ENCODE measurements at places on chromosomes 2 and 18.

DNA sequence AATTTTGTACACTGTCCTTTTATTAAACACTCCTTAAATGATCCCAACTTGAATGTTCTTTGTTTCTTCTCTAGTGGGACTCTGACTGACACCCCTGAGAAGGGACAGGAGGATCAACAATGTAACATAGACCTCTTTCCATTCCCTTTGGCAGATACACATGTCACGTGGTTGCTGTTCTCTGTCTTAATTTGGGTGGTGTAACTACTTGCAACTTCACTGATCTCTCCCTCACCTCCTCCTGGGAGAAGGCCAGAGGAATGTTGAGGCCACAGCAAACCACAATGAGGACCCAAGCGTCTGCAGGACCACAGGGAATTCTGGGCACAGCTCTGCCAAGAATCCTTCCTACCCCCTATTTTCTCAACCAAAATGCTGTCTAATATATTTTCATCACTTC, 205.6 kb downstream of the RTP5 start:
- no peak for DNase-seq

DNA sequence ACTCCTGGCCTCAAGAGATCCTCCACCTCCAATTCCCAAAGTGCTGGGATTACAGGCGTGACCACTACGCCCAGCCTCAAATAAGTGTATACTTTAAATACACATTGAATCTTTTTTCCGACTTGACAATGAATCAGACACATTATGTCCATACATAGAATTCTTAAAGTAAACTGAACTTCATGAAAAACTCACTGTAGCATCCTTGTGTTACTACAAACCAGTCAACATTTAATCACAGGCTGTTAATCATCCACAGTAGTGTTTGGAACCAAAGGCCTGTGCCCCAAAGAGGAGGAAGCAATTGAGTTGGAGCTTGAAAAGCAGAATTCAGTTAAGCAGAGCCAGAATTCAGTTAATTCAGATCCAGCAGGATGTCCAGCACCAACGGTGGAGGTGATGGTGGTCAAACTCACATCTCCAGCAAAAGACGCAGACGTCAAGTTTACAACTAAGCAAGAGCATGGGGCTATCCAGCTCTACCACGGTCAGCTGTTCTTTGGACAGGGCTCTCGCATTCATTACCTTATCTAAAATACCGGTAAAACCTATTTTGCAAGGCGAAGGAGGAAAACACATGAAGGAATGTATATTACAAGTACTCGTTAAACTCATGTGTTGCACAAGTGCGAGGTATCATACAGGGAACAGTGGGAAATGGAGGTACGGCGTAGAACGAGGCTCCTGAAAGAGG, 1.2 kb downstream of the SLC39A6 start:
- no peak for DNase-seq

DNA sequence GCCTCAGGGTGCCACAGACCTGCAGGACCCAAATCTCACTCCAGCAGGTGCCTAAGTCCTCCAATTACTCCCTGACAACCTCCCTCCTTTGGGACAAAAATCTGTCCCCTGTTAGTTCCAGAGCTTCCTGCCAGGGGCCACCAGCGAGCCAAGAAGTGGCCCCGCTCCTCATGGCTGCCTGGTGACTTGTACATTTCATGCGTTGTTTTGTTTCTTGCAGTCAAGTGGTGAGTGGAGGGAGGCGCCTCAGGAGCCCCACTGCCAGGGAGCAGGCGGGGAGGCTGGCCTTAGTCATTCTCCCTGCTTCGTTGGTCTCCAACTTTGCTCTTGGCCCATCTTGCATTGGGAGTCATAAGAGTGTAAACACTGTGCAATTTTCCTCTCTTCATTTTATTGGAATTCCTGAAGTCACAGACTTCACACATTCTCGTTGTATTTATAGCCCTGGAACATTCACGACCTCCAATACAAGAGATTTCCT, 81.3 kb downstream of the KCNF1 start:
- DNase-seq = no peak

GRCh38 chr18:58208207-58208932, 164.3 kb downstream of the NEDD4L start:
- no peak for DNase-seq

DNA sequence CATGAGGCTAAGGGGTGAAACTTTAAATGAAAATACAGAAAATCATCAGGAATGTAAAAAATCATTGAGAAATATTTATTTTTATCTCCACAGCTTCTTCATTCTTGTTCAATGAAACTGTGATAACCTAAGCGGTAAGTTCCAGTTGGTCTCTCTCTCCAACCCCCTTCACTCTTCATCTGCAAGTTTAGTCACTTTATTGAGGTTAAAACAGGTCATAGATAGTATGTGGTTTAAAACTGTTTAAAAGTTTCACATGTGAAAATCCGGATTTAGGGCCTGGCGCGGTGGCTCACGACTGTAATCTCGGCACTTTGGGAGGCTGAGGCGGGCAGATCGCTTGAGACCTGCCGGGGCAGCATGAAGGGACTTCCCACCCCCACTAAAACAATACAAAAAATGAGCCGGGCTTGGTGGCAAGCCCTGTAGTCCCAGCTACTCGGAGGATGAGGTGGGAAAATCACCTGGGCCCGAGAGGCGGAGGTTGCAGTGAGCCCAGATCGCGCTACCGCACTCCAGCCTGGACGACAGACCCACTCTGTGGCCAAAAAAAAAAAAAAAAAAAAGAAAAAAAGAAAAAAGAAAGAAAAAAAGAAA, 1.6 kb upstream of the PHLPP1 start:
- no peak for DNase-seq

- DNase-seq = no peak
Measured at GRCh38 chr18:38115201-38115600, 549.6 kb upstream of the CELF4 start.

GRCh38 chr2:132915812-132916549, 246.0 kb upstream of the LYPD1 start:
- DNase-seq = no peak

GRCh38 chr18:62631173-62631572, 84.2 kb upstream of the PHLPP1 start:
- no peak for DNase-seq

GRCh38 chr2:44267796-44268648, 7.3 kb upstream of the SLC3A1 start:
- no peak for DNase-seq

DNA sequence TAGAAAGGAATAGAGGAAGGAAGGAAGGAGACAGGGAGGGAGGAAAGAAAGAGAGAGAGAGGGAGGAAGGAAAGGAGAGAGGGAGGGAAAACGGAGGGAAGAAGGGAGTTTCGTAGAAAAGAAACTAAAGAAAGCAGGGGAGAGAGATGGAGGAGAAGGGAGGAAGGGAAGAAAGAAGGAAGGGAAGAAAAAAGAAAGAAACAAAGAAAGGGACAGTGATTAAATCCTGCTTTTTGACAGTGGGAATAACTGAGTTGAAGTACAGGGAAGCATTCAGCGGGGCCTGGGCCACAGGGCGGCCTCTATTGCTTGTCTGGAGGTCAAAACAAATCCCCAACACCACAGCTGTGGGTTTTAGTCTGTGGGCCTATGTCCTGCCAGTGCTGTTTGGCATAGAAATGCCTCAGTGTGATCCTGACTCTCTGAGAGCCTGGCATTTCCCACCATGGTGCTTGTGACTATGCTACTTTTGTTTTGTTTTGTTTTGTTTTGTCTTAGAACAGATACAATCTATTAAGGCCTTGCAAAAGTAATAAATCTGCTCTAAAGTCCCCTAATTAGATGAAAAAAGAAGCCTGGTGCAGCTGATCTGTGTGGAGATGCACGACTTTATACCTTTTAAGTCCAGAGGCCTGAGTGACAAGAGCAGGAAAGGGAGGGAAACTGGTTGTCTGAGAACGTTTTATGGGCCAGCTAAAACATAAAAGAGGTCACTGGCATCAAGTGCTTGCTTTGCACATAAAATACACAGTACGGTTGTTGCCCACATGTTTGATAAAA, 40.0 kb downstream of the IL1RL2 start:
- DNase-seq = no peak

- no peak for DNase-seq
Measured at GRCh38 chr2:134173338-134174016, 80.4 kb upstream of the MGAT5 start.

- no peak for DNase-seq
Measured at GRCh38 chr2:175372704-175373701, 191.5 kb upstream of the ATP5MC3 start.

DNA sequence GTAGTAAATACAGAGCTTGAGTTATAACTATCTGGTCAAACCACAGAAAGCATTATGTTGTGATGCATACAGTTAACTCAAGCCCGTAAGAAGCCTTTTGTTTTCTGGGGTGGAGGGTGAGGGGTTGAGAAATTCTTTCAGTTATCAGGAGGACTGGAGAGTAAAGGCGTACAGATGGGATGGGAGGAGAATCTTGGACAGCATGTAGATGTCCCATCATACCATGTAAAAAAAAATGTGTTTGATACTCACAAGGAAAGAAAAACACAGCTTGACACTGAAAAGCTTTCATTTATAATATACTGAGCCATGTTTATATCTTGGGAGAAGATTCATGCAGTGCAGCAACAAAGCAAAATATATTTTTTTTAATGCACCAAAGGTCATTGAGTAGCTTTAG, 12.4 kb downstream of the CCBE1 start:
- DNase-seq = no peak

GRCh38 chr18:62716619-62717168, 1.4 kb downstream of the PHLPP1 start:
- no peak for DNase-seq

GRCh38 chr2:73031095-73031678, 40.3 kb downstream of the SFXN5 start:
- no peak for DNase-seq

- no peak for DNase-seq
Measured at GRCh38 chr18:56107821-56108477, 520.0 kb upstream of the TCF4 start.

DNA sequence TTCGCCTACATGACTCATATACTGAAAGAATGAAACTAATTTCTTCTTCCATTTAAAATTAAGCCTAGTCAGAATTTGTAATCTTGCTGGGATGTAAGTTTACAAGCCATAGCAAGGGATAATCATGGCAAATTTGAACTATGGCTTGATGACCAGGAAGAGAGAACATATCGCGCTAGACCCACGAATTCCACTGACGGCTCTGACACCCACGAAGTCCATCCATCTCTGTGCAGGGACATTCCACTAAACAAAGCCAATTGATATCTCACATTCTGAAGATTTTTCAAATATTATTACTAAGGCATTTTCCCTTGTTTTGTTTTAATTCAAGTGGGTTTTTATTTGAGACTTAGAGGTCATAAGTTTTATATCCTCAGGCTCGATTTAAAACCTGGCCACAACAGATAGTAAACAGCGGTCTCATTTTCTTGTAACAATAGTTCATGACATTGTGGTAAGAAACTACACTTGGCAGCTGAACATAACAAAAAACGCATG, 113.0 kb downstream of the QPCT start:
- no peak for DNase-seq

DNA sequence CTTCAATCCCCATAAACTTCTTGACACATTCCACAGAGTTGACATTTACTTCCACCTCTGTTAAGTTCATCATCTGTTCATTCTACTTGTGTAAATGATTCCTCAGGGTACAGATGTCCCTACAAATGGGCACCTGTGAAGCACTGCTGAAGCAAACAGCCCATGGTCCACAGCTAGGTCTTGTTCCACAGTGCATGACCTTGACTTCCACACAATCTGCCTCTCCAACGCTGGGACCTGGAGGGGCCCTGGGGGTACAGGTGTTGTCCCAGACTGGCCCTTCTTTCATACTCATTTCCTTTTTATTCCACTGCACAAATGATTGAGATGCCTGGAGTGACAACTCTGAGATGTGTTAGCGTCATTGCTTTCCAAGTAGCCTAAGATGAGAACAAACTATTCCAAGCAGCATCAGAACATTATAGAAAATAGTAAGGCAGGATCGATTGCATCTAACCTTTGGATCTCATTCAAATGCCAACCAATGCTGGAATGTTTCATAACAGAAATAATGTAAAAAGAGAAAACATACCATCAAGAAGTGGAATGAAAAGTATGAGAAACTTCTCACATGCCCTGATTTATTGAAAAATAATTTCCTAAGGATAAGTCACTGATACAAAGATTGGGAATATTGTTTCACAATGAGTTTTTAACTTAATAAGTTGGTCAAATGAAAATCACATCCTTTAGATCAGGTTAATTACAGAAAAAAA, 31.2 kb downstream of the PIEZO2 start:
- DNase-seq = no peak

- DNase-seq = no peak
Measured at GRCh38 chr2:219174146-219174545, 2.6 kb downstream of the CNPPD1 start.

GRCh38 chr2:196449083-196449482, 190.4 kb upstream of the CCDC150 start:
- DNase-seq = no peak

- no peak for DNase-seq
Measured at GRCh38 chr2:200335657-200336056, 29.2 kb downstream of the SPATS2L start.

DNA sequence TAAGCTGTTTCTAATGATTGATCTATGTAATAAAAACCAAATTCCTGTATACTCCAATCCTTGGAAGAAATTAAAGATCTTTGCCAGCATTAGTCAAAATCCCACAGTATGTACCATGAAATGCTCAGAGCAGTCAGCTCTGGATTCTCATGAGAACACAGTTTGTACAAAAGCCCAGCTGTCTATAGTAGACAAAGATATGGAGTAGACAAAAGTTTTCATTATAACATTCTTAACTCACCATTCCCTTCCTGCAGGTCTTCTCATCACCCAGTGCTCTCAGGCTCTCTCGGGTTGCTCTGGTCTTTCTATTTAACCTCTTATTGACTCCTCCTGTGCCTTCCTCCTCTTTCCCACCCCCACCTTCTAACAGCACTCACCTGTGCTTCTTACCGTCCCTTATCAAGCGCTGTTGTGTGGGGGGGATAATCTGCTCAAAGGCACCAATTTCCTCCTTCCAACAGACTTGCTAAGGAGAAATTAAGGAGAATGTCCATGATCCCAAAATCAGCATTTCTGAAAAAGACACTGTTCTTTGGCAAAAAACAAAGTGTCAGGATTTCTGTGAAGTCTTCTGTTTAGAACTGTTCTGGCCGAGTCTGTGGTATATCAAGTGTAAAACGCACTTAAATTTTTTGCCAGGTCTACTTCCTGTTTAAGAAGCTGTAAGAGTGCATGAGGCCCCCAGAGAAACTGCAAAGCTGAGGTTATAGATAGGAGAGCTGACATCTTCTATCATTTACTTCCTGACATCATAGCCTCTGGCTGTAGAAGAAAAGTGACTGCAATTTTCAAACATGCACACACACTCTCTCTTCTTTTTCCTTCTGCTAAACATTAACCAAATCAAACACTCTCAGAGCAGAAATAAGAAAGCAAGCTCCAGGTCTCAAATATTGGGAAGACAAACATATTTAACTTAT, 144.1 kb downstream of the EVA1A start:
- DNase-seq = no peak

- DNase-seq = no peak
Measured at GRCh38 chr18:78448106-78448505, 531.5 kb upstream of the SALL3 start.

Measured in activated naive CD4-positive, alpha-beta T cell (primary cell).